IPS-NIHi11 (cell line): ENCODE measurements at places on chromosomes 2 and 18.
A peak's percentile ranks its signal among the peaks of the same experiment; 100 is the strongest.

DNA sequence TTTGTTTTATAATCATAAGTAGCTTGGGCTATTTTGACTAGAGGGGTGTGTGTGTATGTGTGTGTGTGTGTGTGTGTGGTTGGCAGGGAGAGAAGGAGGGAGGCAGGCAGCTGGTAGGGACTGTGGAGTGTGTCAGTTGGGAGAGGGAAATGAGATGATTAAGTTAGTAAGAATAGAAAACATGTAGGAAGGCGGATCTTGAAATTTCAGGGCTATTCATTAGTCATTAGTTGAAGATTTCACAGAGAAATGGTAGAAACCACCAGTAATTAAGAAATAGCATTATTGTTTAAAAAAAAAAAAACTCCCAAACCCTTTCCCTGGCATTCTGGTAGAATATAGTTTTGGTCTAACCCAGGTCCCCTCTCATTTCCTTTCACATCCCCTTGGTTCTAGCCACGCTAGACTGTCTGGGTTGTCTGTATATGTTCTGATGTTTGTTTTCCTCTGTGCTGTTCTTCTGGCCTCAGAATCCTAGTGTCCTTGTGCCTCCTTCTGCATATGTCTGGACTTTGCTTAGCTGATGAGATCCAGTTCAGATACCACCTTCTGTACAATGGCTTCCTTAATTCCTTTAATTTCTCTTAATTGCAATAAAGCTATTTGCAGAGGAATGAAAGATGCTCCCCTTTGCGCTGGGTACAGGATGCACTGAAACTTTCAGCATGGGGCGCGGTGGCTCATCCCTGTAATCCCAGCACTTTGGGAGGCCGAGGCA lies 161.6 kb downstream of the NEDD4L start:
- DNase-seq = no peak

DNA sequence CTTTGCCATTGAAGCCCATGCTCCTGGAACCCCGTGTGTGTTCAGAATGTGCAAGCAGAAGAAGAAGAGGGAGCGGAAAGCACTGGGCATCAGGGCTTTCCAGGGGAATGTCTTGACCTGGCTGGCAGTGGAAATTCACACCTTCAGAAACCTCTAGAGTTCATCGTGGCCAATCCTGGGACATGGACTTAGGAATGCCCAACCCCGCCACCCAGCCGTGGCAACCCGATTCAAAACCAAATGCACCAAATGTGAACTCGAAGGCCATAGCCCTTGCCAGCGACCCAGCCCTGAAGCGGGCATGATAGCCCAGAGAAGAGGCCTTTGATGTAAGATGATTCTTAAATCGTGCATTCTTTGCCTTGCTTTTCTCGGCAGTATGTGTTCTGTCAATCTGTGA lies 69.4 kb downstream of the ADI1 start:
- DNase-seq = no peak

GRCh38 chr2:165627470-165627869 lies 158.0 kb downstream of the CSRNP3 start:
- no peak for DNase-seq

GRCh38 chr2:69123182-69123581 lies 110.2 kb downstream of the ANTXR1 start:
- no peak for DNase-seq

- no peak for DNase-seq
These were observed 921.1 kb downstream of the DSC3 start for GRCh38 chr18:30121397-30121796.

DNA sequence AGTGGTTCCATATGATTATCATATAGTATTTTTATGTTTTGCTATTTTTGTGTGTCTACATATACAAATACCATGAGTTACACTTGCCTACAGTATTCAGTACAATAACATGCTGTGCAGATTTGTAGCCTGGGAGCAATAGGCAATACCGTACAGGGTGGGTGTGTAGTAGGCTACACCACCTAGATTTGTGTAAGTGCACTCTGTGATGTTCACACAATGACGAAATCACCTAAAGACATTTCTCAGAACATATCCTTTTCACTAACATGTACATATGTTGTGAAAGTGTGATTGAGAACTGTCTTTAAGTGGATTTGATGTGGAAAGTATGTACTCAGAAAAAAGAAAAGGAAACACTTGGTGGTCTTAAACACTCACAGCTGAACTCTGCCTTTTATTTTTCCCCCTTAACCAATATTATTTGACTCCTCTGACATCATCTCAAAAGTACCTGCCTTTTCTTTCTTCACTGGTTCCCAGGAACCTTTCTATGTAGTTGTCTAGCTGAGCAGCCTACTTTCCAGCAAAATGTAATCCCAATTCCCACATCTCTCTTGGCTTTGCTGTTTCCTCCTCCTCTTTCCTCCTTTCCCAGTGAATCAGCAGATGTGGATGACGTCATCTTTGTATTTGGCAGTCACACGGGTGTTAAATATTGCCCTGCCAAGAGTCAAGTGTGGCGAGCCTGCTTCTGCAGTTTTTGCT lies 47.7 kb downstream of the OSBPL6 start:
- DNase-seq = peak; percentile 43

GRCh38 chr18:58152216-58152615 lies 108.2 kb downstream of the NEDD4L start:
- DNase-seq = no peak

- DNase-seq = no peak
These were observed 215.2 kb upstream of the LRRTM1 start for GRCh38 chr2:80519699-80520291.

DNA sequence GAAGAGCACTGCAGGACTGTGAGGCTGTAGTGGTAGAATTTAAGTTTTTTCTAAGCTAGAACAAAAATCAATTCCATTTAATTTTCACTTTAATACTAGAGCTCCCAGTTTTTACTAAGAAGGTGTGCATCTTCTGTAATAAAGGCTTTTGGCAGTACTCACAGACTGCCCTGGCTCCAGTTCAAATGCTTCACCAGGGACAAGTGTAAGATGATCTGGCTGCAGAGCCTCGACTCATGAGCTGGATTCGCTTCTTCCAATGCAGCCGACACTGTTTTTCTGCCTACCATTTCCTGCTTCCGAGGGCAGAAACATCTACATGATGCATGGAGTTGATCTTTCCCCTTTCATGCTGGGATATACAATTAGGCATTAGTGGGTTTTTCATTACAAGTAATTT lies 87.0 kb downstream of the FARSB start:
- DNase-seq = peak; percentile 39

GRCh38 chr2:114265261-114265660 lies 177.2 kb upstream of the DPP10 start:
- DNase-seq = no peak

DNA sequence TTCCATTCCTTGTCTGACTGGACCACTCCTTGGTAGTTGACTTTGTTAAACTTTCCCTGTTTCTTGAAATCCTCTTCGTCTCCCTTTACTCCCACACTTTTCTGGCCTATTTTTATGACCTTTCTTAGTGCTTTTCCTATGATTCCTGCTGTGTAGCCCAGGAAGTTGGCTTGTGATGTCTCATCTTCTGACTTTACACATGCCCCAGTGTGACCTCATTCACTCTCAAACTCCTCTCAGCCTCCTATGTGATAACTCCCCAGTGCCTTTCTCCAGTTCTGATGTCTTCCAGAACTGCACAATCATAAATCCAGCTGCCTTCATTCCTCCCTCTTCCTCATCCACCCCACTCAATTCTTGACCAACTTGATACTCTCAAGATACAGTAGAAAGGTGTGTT lies 407.6 kb downstream of the TGIF1 start:
- DNase-seq = no peak

GRCh38 chr18:845152-845819 lies 33.2 kb upstream of the YES1 start:
- DNase-seq = no peak

- DNase-seq = no peak
These were observed 20.8 kb downstream of the TNFRSF11A start for GRCh38 chr18:62345909-62346308.

GRCh38 chr2:169808221-169808620 lies 9.6 kb downstream of the SSB start:
- DNase-seq = no peak
